MV-4-11 (cell line): ENCODE measurements at places on chromosomes 2 and 18.

DNA sequence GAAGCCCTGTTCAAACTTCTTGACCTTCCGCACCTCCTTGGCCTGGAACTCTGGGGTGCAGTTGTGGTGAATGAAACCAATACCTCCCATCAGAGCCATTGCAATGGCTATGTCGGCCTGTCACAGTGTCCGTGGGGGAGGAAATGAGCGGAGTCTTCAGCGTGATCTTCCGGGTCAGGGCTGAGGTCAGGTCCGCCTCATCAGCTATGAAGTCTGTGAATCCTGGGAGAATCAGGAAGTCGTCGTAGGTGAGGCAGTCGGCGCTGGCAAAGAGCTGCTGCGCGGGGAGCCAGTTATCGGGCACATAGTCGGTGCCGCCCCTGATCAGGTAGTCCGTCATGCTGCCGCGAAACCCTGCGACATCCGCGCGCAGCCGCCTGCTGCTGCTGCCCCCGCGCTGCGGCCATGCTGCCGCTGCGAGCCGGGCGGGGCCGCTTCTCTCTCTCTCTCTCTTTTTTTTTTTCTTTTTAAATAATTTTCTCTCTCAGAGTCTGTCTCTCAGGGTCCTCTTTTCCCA lies 154.1 kb upstream of the ZSWIM2 start:
- DNase-seq: no peak

GRCh38 chr18:22045221-22045918 lies 124.0 kb upstream of the GATA6 start:
- DNase-seq: no peak

- DNase-seq: peak; percentile 99
Observed at GRCh38 chr2:37394263-37394662, 49.8 kb downstream of the QPCT start.

DNA sequence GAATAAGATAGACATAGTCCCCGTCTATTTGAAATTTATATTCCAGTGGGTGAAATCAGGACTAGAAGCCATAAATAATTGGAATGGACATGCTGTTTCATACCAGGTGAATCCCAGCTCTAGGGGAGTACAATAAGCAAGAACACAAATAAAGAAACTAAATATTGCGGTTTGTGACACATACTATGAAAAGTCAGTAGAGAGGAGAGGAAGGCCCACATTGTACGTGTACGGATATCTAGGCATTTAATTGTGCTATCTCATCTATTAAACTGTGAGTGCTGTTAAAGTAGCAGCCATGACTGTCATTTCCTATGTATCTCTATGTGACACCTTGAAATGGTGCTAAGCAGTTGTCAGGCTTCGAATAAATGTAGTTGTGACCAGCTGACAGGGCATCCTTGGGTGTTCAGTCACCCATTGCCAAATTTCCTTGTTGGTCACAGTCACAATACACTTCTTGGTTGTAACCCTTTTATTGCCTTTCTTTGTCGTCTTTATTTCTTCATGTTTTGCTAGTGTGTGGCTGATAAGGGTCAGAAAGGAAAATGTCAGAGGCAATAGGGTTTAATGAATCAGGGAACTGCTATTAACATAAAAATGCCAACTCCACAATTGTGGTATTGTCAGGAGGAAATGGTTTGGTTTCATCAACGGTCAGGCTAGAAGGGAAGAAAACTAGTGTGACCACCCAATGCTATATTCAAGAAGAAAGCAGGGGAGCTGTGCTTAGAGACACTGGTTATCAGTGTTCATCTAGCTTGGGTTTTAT lies 31.5 kb downstream of the CPO start:
- DNase-seq: peak; percentile 41

DNA sequence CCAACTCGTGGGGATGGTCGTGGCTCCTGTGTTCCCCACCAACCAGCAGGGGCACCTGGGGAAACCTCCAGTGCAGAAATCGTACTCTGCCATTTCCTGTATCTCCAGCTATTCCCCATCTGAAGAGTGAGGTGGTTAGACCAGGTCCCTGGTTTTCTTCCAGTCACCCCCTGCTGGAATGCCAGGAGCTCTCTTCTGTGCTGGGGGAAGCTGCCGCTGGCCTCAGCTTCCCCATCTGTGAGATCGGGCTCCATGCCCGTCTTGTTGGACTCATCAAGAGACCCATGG lies 119.7 kb downstream of the INHBB start:
- no peak for DNase-seq

- DNase-seq: no peak
Observed at GRCh38 chr2:203685789-203686420, 20.5 kb upstream of the CD28 start.

GRCh38 chr18:28176948-28177827 lies at the start of gene CDH2:
CDH2 (minus strand) TSS chr18:28177130; CDS start chr18:28177022, 108 bp downstream.
- no peak for DNase-seq

- DNase-seq: no peak
Observed at GRCh38 chr2:241884951-241885290, 15.4 kb downstream of the RTP5 start.

DNA sequence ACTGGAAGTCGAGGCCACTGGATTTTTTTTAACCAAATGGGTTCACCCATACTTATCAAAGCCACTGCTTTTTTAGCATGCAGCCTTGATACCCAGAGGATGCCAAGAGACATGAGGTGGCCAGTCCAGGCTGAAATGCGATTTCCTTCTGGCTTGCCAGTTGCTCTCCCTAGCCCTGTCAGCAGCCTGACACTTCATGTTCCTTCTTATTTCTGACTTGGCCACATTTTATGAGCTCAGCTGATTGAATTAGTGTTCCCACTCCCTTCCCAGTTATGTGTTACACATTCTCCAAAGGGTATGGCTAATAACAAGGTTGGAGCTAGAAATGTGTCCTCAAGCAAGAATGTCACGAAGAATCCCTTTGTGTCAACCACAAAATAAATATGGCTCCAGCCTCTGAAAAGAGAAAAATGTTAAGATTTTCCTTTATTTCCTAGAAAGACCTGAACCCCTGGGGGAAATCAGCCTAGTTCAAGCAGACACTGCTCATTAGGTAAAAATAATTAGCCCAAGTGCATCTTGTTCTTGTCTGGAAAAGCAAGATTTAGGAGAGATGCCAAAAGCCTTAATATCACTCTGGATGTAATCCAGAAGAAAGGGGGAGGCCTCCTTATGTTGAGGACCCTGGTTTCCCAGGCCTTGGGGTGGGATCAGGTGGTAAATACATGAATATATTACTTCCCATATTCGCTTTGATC lies 121.7 kb upstream of the TACR1 start:
- DNase-seq: no peak

- DNase-seq: no peak
Observed at GRCh38 chr2:16241166-16242160, 301.1 kb downstream of the MYCN start.

- peak; percentile 84 for DNase-seq
Observed at GRCh38 chr2:119387381-119388129, 20.8 kb downstream of the DBI start.

DNA sequence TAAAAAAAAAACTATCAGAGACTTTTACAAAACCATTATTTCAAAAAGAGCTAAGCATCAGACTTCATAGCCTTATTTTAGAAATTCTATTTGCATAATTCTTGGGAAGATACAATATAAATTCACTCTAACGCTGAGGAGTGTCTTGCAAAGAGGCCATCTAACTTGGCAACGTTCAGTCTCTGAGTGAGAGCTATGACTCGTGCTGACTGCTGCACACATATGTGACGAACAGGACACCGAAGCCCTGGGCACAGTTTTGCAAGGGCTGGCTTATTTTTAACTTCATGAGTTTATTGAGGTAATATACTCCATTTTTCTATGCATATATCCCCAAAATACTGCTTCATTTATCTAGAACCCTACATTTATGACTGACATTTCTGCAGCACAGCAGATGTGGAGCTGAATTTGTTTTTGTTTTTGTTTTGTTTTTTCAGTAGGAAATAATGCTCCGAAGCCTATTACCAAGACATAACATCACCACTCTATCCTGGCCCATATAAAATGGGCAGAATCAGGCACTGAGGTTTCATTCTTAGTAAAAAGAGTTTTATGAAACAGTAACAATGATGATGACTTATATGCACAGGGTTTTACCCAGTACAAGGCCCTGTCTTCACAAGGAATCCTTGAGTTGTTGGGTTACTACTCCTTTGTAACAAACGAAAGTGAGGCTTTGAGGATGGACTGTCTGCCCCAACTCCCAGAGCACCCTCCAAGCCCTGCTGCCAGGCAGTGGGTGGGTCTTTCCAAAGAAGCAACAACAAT lies 68.3 kb downstream of the CRACDL start:
- DNase-seq: peak; percentile 5

DNA sequence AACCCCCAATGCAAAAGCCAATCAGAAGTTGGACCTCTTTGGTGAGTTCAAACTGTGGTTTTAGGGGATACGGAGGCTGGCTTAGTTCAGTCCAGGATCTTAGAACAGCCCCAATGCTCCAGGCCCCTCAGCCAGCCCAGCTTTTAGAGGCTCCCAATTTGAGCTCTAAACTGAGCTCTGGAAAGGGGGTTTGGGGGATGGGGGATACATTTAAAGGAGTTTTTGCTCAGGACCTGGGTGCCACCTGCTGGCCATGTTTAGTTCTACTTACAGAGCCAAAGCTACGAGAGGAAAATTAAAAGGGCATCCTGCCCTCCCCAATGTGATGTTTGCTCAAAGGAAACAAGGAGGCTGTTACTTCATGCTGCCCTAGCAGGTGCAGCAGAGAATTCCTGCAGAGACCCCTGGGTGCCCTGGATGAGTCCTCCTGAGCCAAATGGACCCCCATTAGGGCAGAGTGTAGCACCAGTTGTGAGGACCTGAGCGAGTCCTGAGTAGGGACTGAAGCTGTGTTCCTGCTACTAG lies 15.9 kb upstream of the TMEM214 start:
- peak; percentile 34 for DNase-seq

DNA sequence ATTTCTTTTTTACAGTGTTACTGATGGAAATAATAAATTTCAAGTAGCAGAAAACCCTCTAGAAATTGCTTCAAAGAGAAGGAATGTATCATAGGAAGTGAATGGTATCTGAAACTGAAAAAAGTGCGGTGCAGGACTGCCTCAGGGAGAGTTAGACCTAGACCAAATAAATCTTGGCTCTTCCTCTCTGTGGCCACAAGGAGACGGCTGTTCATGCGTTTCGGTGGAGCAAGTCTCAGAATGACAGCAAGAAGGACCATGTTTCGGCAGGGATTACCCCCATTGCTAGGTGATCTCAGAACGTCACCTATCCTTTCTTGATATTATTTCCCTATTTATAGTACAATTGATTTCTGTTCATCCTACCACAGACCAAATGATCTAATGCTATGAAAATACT lies 522.3 kb downstream of the SOX11 start:
- no peak for DNase-seq

DNA sequence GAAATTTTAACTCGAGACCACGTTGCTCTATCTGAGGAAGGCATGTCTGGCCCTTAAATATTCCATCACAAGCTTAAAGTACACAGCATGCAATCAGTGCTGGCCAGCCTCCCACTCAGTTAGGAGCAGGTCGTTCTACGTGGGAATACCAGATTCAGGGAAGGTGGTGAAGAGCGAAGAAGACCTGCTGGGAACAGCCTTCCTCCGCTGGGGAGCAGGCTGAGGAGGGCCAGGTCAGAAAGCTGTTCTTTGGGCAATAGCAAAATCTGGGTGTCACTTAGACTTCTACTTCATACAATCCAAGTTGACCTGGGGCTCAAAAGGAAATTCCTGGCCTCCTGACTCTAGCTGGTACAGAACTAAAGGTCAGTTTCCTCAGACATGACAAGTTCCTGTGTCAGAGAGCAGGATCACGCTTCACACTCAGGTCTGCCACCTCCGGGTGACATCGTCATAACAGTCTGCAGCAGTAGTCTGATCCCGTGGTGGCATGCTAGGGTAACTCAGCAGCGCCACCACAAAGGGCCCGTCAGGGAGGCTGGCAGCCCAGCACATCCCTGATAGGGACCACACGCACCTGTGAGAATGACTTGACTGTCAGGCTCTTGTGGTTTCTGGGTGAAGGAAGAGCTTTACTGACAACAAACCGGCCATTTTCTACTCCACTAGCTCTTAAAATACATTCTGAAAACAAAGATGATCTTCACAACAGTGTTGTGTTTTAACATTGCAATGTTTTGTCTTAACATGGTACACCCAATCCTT lies 35.2 kb upstream of the NAPG start:
- peak; percentile 74 for DNase-seq

- DNase-seq: no peak
Observed at GRCh38 chr2:220877491-220877890, 694.6 kb downstream of the EPHA4 start.

DNA sequence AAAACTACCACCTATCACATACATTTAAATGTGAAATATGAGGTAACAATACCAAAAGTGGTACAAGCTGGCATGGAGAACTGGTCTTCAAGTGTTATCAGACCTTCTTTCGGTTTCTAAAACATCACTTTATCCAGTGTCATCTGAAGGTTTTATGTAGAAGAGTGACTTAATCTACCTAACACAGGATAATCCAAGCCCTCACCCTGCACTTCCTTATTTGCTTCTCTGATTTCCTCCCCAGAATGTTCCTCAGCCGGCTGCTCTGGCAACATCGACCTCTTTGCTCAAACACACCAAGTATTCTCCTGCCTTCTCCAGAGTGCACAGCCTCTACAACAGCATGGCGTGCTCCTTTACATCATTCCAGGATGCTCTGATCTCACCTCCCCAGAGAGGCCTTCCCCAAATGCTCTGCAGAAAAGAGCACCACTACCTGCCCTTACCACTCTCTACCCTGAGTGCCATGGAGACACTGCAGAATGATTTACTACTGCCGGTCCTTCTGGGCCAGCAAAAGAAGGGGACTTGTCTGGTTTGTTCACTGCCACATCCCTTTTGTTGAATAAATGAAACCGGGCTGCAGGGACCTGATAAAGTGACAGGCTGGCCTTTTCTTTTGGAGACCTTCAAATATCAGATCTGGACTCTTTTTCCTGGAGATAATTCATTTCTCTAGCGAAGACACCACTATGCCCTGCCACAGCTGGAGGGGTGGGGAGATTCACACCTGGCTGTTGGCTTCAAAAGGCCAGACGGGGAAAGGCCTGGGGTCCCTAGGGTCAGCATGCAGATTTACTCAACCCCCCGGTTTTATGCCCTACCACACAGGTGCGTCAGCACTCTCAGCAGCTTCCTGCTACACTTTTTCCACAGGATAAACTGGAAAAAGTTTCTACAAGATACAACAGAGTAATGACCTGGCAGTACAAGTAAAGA lies 42.0 kb downstream of the TTR start:
- DNase-seq: no peak

- DNase-seq: no peak
Observed at GRCh38 chr2:58620896-58621295, 379.8 kb upstream of the FANCL start.

- no peak for DNase-seq
Observed at GRCh38 chr2:158664987-158665386, 130.1 kb upstream of the DAPL1 start.

DNA sequence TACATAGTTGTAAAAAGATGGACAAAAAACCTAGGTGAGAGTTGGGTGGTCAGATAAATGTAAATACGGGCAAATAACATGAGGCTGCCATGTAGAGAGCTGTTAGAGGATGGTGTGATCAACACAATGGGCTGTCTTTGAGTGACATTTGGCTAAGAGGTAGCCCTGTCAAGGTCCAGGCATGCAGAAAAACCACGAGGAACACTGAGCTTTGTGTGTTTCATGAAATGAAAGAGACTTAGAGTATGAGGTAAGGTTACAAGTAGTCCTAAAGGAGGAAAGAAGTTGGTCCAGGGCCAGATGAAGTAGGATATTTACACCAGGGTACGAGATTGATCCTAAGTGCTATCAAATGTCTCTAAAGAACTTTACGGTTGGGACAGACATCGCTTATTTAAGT lies 160.9 kb downstream of the RDH14 start:
- no peak for DNase-seq
